ENCODE measurements at places on chromosomes 5 and 9.

DNA sequence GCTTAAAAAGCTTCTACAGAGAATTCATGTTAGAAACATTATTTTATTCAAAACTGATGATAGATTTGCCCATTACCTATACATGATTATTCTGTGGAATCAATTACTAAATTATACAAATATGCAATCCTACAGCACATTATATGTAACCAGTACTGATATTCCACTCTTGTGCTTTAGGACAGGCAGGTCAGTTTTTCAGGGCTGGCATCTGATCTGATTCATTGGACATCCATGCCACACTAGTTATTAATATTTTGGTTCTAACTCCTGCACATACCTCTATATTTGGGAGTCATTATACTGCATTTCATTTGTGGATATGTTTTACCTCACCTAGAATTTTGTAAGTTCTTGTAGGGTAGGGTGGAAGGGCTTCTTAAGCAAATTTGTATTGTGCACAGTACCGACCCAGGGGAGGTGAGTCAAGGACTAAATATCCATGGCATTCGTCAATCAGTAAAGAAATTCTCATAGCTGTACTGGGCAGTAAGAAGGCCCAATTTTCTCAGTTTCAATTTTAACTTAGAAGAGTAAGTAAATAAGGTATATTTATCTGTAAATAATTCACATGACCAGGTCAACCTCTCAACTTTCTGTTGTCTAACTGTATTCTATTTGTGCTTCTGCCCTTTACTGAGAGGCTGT lies 33.5 kb downstream of the ELOVL7 start:
- peak; percentile 14 for DNase-seq

- DNase-seq: peak; percentile 69
Measured at GRCh38 chr9:89000973-89001916, 10.0 kb downstream of the S1PR3 start.

GRCh38 chr5:147832541-147832940 lies 1.1 kb upstream of the SPINK1 start:
- DNase-seq: no peak

DNA sequence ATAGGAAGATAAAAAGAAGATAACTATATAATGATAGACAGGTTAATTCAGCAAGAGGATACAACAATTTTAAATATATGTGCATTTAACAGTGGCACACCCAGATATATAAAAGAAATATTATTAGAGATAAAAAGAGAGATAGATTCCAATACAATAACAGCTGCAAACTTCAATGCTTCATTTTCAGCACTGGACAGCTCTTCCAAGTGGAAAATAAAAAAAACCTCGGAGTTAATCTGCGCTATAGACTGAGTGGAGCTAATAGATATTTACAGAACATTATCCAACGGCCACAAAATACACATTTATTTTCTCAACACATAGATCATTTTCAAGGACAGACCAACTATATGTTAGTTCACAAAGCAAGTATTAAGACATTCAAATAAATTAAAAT lies 1229.5 kb upstream of the CDH6 start:
- no peak for DNase-seq

GRCh38 chr9:36258996-36259533 lies 817 bp upstream of the GNE start:
- DNase-seq: no peak

GRCh38 chr5:131377785-131378325 lies 114.0 kb downstream of the CDC42SE2 start:
- no peak for DNase-seq

DNA sequence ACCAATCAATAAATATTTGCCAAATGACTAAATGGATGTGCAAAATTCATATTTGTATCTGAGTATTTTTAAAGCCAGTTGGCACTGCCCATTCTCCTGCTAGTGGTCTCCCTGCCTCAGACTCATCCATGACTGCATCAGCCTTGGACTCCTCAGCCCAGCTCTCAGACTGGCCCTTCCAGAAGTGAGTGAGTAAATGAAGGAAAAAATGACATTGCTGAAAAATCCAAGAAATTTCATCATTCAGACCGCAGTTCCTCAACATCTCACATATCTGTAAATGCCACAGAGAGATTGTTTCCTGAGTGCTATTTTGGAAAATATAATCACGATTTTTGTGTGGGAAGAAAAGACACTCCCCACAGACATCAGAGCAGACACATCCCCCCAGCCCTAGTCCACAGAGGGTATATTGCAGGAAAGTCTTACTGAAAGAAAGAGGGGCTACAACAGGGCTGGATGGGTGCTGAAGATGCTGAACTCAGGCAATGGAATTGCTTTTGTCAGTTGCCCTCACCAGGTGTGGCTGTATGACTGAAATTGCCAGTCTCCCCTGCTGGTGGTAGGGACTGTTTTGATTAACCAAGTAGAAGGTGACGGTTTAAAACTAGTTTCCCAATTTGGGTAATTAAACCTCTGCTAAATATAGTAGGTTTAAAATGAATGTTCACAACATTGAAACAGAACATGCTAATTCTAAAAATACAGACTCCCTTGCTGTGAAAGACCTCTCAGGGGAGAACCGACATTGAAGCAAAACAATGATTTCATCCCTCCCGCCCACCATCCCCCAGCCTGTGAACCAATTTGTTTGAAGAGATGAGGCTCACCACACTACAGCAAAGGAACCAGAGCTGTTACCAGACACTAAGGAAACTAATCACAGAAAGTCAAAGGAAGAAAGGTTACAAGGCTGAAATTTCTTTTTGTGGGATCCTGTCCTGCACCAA lies 158.8 kb downstream of the DEPDC1B start:
- DNase-seq: peak; percentile 87

GRCh38 chr5:108655750-108656450 lies 91.8 kb upstream of the FER start:
- no peak for DNase-seq

- no peak for DNase-seq
Measured at GRCh38 chr5:33232731-33233505, 207.8 kb upstream of the TARS1 start.

DNA sequence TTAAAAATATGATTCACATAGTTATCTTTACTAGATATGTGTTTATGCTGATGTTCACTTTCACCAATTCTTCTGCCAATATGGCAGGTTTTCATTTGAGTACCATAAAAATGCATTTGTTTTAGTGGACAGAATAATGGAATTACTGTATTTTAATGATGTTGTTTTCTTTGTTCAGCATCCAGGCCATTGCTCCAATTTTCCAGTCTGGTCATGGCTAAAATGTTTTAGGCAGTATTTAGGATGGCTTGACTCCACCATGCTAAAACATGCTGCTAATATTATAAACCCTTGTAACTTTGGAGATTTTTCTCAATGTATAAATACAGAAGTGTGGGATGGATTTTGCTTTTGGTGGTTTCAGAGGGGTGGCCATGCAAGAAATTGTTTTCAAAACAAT lies 273.0 kb upstream of the RPS23 start:
- peak; percentile 38 for DNase-seq

GRCh38 chr5:67648201-67648671 lies 451.6 kb upstream of the CD180 start:
- peak; percentile 82 for DNase-seq

DNA sequence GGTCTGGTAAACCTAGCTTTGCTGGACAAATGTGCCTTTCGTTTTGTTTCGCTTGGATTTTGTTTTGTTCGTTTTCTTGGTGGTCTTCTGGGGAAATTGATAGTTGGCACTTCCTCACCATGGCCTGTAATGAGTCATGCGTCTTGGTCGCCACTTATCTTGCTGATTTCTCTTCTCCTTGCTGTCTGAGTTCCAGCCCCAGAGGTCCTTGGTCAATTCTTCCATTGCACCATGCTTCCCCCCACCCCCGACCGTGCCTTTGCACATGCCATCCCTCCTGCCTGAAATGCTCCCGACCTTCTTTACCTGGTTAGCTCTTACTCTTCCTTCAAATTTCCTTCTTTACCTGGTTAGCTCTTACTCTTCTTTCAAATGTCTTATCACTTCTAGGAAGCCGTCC lies 168.7 kb upstream of the MSX2 start:
- no peak for DNase-seq

- no peak for DNase-seq
Measured at GRCh38 chr5:84202136-84202535, 182.5 kb downstream of the EDIL3 start.

DNA sequence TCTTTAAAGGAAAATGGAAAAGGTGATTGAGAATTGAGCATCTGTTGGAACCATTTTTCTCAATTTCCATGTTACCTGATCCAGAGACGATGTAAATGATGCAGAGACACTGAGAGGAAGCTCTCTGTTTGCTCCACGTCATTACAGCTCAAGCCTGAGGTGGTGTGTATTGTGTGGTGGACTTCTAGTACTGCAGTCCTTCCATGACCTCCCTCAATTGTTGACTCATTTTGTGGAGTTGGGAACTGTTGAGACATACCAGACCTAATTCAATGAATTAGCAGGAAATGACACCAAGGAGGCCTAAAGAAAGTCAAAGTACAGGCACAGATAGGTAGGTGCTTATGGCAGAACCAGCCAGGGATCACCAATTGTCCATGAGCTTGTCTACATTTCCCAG lies 15.6 kb upstream of the LVRN start:
- DNase-seq: no peak

- DNase-seq: no peak
Measured at GRCh38 chr5:176409765-176410164, 6.6 kb downstream of the CLTB start.

DNA sequence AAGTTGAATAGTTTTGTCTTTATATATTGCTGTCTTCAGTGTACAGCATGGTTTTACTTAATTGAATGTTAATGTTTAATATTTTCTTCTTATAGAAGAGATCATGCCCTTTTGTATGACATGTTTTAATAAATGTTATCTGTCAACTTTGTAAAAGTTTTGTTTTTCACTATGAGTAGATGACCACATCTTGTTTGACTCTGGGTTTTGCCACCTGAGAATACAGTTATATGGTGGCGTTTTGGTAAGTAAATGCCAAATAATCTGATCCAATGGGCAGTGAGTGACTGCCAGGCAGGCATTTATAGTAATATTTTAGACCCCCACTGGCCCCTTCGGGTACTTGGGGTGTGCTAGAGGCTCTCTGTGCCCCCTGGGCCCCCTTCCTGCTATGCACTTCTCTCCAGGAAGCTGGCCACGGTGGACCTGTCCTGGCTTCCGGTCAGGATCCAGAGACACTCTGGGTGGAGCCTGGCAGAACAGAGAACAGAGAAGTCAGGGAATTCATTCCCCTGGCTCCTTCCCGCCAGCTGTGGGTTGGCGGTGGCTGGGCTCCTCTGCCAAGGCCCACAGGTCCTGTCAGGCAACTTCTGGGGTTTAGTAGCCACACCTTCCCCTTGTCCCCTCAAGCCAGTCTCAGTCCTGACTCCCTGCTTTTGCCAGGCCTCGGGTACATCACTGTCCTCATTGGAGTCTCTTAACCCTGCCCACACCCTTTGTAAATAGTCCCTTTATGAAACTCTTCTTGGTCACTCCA lies 22.2 kb upstream of the ZBTB34 start:
- DNase-seq: no peak

DNA sequence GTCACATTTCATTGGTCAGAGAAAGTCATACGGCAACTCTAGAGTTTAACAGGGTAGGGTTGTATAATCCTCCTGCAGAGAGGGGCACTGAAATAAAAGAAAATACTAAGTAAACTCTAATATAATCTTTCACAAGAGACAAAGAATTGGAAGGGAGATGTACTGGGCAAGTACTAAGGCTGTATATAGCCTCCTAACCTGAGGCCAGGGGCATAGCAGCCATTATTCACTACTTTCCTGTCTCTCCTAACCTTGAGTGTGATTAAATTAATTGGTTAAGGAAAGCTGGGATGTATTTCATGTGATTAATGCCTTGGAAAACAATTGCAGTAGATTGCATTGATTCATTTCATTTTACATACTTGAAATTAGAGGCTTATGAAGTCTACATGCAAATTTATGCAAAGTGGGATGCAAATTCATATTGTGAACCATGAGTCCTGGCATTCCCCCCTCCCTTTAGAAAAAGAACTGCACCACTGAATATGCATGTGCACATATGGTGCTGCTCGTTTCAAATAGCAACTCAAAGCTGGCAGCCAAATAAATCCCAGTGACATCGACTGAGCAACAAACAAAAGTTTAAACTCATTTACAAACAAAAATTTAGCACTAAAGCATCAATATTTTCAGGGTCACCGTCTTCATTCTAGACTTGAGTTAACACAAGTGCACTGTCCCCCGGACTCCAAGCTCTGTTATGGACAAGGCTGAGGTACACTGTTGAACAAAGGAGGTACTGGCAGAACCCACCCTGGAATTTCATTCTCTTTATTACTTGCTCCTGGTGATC lies 70.0 kb downstream of the DMAC1 start:
- no peak for DNase-seq

DNA sequence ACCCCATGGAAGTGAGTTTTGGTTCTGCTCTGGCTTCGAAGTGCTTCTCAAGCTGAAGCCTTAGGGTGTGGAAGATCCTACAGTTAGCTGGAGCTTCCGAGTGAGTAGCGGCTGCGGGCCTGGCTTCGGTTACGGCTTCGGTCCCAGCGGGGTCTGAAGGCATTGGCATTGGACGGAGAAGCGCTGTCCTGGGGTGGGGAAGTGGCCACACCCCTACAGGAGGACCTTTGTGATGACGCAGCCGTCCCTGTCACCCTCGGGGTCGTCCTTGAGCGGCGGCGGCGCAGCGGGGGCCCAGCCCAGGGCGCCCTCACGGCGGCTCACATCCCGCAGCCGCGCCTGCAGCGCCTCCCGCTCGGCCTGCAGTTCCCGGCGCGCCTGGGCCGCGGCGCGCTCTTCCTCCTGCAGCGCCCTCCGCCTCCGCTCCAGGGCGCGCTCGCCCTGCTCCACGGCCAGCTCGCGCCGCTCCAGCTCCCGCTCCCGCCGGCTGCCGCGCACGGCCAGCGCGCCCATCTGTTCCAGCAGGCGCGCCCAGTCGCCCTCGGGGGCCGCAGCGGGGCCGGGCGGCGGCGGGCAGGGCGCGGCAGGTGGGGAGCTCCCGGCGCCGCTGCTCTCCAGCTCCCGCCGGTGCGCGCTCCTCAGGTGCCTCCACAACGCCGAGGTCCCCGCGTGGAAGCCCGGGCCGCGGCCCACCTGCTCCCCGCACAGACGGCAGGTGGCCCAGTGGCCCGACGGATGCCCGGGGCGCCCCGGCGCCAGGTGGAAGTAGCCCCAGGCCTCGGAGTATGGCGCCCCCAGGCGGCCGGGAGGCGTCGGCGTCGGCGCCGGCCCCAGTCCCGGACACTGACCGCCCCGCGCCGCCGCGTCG lies 9.9 kb downstream of the ZBED3 start:
- DNase-seq: peak; percentile 31

GRCh38 chr5:117748336-117748735 lies 1173.7 kb upstream of the SEMA6A start:
- no peak for DNase-seq

Measured in stromal cell of bone marrow (primary cell).